Uterus (tissue), 4 donors: ENCODE measurements at places on chromosomes 2 and 18.

- no peak for DNase-seq
Measured at GRCh38 chr18:33870059-33870458, 292.0 kb downstream of the ASXL3 start.

DNA sequence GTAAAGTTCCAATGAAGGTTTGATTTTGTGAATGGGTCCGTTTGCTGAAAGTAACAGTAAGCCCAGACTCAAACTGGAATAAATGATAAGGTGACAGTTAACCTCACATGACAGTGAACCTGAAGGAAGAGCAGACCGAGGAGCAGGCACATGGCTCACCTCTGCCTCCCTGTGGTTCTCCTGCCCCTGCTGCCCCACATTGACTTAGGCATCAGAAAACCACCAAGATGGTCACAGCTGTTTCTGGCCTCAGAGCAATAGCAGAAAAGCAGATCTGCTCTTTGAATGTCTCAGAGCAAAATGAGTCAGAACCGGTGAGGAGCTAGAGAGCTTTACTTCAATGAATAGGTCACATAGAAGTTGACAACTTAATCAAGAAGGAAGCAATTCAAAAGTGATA is 487.6 kb downstream of the METTL4 start:
- no peak for DNase-seq

DNA sequence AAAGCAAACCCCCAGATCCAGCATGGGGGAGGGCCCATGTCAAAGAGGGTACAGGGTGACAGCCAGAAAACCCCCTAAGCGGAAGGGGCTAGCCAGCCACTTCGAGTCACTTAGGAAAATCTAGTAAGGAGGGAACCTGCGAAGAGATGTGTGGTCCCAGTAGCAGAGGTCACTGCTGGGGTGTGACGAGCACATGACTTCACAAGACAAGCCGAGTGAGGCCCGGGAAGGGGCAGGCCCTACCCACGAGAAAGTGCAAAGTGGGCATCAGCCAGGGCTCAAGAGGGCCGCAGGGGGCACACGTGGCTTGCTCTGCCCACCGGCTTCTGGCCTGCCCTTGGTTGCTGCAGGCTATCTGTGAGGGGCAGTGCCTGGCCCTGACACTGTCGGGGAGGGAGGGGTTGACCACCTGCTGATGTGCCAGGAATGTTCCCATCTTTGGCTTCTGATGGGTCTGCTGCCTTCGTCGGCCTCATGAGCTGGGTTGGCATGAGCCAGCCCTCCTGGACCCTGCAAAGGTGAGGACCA is 11.5 kb downstream of the ODC1 start:
- DNase-seq: no peak

DNA sequence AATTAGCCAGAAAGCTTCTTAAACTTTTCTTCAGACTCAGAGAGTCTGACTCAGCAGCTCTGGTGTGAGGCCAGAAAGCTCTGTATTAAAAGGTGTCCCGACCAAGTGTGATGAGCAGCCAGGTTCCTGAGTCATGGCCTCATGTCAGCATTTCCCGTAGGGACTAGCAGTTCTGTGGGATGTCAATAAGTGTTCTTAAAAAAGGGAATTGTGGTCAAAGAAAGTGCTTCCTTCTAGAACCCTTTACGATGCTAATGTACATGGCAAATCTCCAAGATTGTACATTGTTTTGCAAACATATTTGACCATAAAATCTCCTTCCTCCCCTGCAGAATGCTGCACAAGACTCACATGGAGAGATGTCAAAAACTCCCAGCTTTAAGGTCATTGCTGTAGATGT is 80.1 kb downstream of the PLA2R1 start:
- DNase-seq: peak; percentile 71

DNA sequence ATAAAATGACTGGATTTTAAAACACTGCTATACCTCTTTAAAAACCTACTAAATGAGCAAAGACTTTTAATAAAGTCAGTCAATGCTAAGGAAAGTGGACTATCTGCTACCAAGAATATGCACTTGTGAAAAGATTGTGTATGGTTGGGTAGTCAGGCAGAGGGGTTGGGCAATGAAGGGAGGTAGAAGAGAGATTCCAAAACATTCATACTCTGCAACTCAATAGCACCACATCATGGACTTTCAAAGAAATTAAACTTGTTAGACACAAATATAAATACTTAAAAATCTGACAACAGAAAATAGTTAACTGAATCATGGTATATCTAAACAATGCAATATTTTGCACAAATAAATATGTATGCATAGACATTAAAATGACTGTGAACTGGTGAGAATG is 139.9 kb upstream of the MAPRE2 start:
- no peak for DNase-seq

DNA sequence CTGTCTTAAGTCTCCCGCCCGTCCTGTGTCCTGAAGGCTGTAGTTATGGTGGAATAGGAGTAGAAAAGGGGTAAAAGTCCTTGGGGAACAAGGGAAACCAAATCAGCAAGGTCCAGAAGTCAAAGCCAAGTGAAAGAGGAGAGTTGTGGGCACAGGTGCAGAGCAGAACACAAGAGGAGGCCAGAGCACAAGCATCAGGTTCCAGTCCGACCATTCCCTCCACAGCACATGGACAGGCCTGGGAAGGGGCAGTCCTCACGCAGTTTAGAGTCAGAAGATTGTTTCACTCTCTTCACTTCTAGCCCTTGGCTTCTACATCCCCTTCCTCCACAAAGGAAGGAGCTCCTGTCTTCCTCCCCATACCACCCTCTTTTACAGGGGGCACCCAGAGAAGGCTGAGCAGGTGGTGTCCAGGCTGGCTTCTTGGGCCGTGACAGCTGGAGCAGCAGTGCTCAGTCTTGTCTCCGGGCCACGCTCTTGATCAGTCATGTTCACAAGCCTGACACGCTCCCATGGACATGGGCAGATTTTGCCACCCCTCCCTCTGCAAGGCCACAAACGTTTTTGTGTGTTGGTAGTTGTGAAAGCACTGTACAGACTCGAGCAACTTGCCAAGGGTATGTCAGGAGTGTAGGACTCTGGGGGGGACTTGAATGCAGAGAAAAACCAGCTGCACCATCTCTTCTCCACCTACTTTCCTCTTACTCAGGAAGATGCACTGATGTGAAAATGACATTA is 138.5 kb upstream of the DAPL1 start:
- no peak for DNase-seq

- no peak for DNase-seq
Measured at GRCh38 chr18:11002277-11002676, 147.1 kb downstream of the PIEZO2 start.

DNA sequence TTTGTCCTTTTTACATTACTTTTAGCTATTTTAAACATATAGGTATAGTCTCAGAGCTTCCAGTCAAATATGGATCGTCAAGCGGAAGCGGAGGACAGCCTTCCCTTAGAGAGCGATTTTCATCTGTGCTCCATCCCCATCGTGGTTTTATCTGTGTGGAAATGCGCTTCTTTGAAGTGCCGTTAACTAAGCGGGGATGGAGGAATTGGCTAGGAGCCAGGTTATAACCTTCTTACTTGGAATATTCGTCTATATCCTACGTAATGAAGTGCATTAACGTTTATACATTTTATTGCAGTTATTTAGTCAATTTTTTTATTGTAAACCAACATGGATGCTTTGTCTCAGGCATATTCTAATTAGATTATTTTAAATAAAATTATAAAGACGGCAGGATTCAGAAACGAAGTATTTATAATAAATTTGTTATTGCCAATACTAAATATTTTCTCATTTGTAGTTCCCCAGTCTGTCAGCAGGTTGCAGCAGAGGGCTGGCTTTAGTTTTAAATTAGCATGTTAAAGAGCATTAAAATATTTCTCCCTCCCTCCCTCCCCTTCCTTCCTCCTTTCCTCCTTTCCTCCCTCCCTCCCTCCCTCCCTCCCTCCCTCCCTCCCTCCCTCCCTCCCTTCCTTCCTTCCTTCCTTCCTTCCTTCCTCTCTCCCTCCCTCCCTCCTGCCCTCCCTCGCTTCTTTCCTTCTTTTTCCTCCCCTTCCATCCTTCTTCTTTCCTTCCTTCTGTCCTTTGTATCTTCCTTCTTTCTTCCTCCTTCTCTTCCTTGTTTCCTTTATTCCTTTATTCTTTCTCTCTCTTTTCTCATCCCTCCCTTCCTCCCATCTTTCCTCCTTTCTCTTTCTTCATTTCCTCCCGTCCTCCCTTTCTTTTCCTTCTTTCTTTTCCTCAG is 80.6 kb upstream of the DOCK10 start:
- no peak for DNase-seq

DNA sequence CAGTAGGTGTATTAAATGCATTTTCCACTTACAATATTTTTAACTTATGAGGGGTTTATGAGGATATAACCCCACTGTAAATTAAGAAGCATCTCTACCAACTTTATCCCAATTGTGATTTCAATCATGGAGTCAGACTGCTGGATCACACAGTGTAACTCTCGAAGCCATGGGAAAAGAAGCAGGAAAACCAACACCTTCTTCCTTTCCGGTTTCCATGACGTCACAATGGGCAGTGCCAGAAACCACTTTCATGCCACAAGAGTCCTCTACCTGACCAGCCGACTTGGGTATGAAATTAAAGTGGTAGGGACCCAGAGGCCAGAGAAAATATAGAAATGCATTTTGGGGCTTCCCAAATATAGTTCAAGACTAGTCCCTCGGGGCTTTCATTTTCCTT is 4.2 kb downstream of the RNF152 start:
- no peak for DNase-seq

GRCh38 chr2:173021939-173022371 is 53.7 kb upstream of the MAP3K20 start:
- no peak for DNase-seq

GRCh38 chr2:46434851-46435273 is 44.5 kb upstream of the TMEM247 start:
- no peak for DNase-seq

- no peak for DNase-seq
Measured at GRCh38 chr18:71485611-71486010, 1058.5 kb downstream of the CBLN2 start.

DNA sequence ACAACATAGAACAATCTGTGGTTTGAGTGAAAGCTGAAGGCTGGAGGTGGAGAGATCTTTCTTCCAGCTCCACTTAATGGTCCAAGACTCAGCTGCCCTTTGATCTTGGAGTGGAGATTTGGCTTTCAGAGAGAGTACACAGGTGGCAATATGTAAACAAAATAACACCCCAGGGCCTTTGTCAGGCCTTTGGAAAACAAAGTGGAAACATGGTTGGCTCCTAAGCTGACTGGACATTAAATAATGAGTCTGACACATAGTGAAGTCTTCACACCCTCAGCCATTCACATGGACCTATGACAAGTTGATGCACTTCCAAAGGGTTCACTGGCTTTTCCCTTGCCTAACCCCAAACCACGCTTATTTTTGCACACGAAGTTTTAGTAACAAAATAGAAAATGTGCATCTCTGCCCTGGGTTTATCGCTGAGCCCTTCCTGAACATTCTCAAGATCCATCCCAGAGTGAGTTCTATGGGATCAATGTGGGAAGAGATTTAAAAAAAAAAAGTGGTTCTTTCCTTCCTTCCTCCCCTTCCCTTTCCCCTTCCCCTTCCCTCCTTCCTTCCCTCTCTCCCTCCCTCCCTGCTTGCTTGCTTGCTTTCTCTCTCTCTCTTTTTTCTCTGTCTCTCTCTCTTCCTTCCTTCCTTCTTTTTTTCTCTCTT is 201.3 kb upstream of the NT5C1B start:
- no peak for DNase-seq

DNA sequence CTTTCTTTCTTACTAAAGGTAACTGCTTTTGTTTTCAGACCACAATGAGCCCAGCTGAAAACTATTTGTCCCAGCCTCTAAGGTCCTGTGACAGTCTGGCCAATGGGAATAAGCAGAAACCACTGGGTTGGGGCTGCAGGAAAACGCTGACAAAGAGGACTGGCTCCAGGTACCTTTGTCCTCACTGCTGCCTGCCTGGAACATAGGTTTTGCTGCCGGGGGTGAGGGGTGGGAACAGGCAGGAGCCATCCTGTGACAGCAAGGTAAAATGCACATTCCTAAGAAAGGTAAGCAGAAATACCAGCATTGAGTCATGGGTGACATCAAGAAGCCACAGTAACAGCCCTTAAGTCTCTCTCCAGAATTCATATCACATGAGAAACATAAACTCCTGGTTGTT is 21.6 kb downstream of the PTPN2 start:
- DNase-seq: no peak

DNA sequence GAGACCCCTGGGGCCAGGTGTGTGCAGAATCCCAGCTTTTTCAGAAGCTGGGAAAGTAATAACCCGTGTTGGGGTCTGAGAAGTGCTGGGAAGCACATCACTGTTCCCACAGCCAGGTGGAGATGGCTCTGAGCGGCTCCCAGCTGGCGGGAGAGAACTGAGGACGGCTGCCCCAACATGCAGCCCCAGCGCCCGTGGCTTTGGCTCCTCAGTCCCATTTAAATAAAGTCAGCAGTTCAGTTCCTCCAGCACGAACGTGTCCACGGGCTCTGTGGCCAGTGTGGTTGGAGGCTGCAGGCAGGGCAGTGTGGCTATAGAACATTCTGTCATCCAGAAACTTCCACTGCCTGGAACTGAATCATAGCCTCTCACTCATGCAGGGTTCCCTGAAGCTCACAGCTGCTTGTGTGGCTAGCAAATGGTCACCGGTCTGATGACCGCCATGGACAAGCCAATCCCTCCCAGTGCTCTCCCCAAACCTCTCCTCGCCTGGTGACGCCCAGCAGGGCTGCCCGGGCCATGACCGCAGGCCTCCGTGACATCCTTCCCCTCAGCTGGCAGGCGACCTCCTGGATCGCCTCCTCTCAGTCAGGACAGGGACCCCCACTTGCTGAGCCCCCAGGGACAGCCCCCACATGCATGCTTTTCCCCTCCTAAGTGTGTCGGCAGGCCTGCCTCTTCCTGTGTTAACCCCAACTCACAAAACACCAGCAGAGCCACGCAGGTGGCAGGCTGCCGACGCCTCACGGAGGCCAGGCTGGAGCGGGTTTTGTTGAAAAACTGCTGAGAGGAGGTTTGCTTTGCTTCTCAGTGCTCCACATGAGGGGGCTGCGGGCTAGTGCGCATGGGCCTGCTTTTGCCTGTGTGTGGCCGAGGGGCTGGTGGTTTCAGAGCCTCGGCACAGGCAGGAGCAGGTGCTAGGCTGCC is 1.3 kb downstream of the RTP5 start:
- DNase-seq: no peak

- DNase-seq: no peak
Measured at GRCh38 chr2:80288576-80288975, 16.0 kb downstream of the LRRTM1 start.

DNA sequence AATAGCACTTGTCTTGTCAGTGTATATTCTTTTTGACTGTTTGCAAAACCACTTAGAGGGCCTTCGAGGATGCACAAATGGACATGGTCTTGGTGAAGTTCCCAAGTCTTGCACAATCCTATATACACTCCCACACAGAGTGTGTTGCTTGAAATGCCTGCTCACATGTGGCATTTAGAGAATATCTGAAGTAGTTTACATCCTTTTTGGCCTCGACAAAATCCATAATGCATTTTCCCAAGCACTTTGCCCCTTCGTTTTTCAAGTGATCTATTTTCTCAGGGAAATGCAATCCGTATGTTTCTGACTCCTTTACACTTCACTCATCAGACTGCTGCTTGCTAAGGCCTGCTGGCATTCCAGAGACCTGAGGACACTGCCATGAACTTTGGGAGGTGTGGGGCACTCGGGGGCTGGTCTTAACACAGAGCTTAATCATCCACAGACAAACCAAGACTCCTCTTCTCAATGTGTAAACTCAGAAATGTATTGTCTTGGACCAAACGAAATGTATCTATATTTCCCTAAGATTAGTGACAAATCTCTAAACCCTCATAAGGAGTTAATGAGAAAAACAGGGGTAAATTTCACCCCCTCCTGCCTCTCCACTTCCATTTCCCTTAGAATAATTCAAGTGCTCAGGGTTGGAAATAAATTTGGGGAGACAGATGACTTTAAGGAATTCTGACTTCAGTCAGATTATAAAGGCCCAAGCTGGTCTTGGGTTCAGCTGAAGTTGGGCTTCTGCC is 219.3 kb upstream of the APCDD1 start:
- DNase-seq: peak; percentile 50
